ENCODE measurements at places on chromosomes 4 and X. TPM values are rescaled to one million over a fixed set of nuclear protein-coding genes. Genes with fewer than 3 reads are reported as not detected.

GRCh38 chrX:16638533-16638932 is 11.4 kb upstream of the S100G start:
- DNase-seq = no peak

GRCh38 chrX:68914479-68914946 is 85.7 kb downstream of the EFNB1 start:
- DNase-seq = no peak

- peak; percentile 54 for DNase-seq
These were observed 24.6 kb downstream of the NAP1L5 start for GRCh38 chr4:88672987-88673386.

Gene ADAM29
- total RNA-seq = not detected

GRCh38 chrX:40736170-40736505 is 796 bp upstream of the MED14 start:
- DNase-seq = no peak

DNA sequence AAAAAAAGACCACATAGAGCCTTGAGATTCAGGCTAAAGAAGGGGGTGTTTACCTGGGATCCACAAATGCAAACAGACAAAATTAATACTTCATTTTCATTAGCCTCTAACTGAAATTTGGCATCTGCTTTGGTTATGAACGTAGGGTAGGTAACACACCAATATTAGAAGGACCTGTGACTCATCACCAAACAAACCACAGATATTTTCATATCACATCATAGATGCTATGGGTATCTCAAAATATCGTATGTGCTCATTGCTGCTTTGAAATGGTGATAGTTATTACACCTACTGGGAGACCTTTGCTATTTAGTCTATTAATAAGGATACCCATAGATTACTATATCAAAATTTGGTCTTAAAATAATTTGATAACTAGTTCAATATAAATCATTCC is 180.6 kb upstream of the MAP3K15 start:
- DNase-seq = no peak

Gene SFRP2
- total RNA-seq = 0.65 TPM

Data from GM23248 (cell line).